ENCODE measurements at places on chromosomes 11 and 22.

DNA sequence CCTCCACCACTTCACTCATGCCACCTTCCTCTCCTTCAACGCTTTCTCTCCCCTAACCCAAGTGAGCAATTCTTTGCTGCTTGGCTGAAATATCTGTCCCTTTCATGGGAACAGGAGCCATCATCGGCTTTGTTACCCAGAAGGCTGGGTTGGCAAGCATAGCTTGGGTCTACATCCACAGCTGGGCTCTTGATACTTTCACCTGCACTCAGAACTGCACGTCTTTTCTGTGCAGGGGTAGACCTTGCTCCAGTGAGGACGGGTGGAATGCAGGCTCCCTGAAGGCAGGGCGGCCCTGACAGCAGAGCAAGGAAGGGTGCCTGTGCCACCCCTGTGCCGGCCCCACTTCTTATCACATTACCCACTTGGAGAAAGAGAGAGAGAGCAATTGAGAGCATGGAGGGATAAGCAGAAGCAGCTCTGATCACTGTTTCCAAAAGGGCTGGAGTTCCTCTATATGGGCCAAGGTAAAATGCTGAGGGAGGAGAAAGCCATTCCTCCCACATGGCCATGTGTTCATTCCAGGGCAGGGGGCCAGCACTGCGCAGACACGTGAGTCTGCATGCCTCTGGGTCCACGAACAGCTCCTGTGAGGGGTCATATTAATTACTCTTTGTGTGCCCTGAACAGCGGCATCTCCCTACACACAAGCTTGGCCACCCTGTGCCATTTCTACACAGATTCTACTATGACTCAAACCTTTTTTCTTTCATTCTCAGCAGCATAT is 181.8 kb downstream of the BUD13 start:
- no peak for DNase-seq

DNA sequence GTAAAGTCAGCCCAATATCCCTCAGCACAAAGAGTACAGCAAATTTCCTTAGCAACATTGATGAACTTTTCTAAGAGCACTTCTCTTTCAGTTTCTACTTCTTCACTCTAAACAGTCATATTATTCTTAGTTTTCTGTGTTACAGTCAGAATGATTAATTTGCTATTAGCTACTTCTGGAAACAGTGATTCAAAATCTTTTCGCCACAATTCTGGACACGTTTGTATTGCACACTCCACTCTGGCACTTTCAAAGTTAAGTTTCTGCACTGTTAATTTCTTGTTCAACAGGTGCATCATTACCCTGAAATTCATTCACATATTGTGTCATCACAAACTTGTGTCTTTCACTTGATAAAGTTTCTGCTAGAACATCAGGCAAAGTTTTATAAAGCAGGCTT is 22.5 kb downstream of the ABTB2 start:
- no peak for DNase-seq

GRCh38 chr22:47174096-47174495 is 411.6 kb downstream of the TBC1D22A start:
- no peak for DNase-seq

DNA sequence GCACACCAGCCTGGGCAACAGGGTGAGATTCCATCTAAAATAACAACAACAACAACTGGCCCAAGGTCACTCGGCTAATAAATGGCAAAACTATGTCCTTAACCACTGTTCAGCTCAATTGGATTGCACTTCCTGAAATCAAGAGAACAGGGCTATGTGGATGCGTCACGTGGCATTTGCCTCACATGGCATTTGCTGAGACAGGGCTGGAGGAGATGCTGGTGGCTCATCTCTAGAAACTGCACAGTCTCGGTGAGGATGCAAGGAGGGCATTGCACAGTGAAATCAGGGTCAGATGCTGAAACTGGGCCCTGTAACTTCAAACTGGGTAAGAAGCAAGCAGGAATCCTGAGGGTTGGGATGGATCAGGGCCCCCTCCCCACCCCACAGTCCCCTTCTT is 171.9 kb downstream of the BUD13 start:
- no peak for DNase-seq

- DNase-seq, result peak; percentile 19
Observed at GRCh38 chr22:49789289-49790141, 38.2 kb downstream of the BRD1 start.

GRCh38 chr11:10751581-10751940 is 515 bp downstream of the CTR9 start:
- DNase-seq, result no peak
